NCI-H2029 treated with DMSO at 0.1 percent for 48 hours (cell line): ENCODE measurements at places on chromosomes 7 and 10.

DNA sequence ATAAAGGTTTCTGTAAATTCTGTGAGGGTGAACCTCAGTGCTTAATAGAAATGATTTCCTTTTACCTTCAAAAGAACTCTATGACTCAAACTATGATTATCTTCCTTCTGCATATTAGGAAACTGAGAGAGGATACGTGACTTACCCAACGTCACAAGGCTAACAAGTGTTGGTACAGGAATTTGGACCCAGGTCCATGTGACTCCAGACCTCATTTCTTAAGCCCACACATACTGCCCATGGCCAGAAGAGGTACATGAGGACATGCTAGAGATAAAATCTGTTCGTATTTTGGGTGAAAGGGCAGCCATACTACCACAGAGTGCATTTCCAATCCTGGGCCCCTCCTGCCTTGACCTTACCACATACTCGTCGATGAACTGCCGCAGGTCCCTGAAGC lies 61.5 kb upstream of the TM9SF3 start:
- DNase-seq: no peak

- DNase-seq: no peak
Measured at GRCh38 chr7:20892776-20893175, 106.1 kb upstream of the SP8 start.

- no peak for DNase-seq
Measured at GRCh38 chr7:78473571-78474301, 675.2 kb downstream of the PHTF2 start.

- DNase-seq: no peak
Measured at GRCh38 chr10:35565602-35566081, 39.5 kb upstream of the GJD4 start.

- peak; percentile 80 for DNase-seq
Measured at GRCh38 chr7:99128076-99128950, 15.6 kb downstream of the SMURF1 start.

DNA sequence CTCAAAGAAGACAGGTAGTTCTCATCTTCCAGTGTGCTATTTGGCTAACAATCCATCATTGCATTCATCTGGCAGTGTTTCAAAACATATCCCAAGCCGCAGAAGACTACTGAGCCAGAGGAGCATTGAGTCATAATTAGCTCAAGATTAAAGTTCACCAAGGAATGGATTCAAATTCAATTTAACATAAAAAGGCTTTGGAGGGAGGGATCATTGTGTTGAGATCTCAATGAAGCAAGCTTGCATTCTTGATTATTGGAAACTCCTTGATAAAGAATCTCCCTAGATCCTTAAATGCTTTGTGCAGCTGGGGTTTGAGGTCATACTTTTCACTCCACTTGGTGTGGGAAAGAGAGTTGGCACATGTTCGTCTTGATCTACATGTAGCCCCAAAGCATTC lies 142.8 kb upstream of the SEMA3A start:
- DNase-seq: no peak
